ENCODE measurements at places on chromosomes 13 and 19.

GRCh38 chr13:20553311-20553710 lies 13.6 kb upstream of the IFT88 start:
- DNase-seq, result no peak

- DNase-seq, result no peak
Observed at GRCh38 chr19:38389101-38389925, 816 bp downstream of the SPRED3 start.

DNA sequence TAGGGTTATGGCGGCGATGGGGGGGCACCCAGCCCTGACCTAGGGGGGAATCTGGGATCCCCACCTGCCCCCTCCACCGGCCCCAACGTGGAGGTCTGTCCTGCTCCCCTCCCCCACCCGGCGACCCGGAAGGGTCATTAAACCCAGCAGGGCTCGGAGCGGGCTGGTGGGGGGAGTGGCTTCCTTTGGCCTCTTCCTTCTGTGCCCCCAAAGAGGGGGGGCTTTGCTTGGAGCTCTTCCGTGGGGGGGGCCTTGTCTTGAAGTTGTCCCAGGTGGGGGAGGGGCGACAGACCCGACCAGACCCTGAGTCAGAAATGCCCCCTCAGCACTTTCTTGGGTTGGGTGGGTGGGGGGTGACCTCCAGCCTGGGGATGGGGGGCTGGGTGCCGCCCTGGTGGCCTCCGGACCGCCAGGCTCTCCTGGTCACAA lies 1.5 kb downstream of the ARID3A start:
- DNase-seq, result no peak

DNA sequence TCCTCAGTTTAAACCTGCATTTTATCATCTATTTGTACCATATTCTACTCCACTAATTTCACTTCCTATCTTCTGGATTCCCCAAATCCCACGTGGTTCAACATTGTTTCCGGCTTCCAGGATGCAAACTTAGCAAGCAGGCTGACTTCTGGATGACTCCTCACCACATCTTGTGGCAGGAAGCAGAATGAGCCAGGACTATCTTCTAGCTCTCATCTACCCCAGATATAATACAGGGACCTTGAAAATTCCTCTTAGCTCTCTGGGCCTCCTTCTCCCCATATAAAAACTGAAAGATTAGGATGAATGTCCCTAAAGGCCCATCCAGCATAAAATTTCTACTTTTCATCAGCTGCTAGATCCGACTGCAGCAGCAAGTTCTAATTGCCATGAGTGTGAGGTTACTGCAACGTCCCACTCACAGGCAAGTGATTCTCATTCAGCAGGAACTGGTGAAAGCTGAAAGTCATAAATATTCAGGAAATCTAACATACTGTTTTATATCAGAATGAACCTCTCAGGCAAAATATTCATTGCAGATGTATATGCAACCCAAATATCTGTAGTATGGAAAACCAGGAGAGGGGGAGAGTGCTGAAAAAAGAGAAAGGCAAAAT lies 93.4 kb downstream of the KCTD12 start:
- no peak for DNase-seq

DNA sequence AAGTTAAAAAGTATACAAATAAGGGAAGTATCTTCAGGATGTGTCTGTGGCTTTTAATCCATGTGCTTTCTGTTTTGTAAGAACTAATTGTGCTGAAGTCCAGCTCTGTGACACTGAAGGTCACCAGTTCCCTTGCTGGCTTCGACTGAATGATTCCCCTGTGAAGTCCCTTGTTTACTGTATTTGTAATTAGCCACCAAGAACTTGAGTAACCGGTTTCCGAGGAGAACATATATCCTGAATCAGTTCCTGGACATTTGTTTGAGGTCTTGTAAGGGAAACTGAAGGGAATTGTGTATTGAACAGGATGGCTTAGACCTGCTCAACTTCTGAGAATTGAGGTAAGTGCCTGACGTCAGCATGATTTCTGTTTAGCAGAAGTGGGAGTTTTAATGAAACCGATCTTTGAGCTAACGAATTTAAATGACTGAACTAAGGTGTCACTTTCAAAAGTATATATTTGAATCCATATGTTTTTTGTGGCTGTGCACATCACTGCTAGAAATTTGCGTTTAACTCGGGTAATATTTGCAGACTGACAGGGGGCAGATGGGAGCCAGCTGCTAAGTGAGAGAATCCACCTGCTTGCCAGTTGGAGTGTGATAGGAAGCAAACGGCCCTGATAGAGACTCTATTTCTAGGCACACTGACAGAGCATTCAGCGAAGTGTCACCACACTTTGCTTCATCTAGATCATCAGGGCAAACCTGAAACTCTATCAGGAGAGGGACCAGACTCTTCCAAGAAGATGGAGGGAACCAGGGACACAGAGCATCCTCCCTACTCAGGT lies 530.0 kb downstream of the RFC3 start:
- DNase-seq, result no peak

GRCh38 chr19:43620061-43621001 lies 902 bp upstream of the ZNF428 start:
- DNase-seq, result no peak

DNA sequence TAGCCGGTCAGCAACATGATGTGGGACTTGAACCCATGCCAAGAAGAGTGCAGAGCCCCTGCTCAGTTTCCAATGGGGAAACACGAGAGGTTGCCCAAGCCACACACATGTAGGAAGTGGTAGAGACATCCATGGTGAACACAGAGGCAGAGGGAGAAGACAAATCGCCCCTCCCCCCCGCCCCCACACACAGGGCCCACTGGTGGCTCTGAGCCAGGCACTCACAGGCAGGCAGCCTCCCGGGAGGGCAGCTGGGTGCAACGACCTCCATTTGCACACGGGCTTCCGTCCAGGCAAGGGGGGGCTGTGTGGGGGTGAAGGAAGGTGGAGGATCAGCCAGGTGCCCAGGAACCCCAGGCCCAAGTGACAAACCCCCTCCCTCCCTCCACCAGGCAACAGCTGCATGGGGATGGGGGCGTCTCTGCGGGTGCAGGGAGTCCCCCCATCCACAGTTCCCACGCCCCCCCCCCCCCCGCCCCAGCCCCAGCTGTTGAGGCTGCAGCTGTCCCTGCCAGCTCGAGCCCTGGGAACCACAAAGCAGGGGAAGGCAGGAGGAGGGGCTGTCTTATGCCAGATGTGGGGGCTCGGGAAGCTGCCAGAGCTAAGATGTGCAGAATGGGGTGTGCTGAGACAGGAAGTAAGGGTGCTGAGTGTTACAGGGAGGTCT lies 3.4 kb downstream of the NOTCH3 start:
- DNase-seq, result no peak

GRCh38 chr19:6821639-6822310 lies 49.3 kb downstream of the VAV1 start:
- DNase-seq, result no peak

DNA sequence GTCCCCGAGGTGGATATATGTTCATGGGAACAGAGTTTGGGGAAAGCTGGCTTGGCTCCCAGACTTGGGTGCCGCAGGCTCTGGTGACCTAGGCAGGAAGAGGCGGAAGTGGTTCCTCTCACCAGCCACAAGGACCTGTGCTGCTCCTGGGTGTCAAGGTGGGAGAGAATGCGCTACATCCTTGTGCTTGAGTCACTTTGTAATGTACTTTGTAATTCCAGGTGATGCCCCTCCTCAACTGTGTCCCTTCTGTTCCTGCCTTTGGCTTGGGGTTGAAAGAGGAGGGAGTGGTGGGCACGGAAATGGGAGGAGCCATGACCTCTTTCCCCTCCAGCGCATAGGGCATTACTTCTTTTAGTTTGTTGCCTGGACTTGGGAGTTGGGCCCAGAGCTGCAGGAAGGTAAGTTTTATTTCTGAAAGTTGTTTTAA lies 10.9 kb downstream of the GARRE1 start:
- DNase-seq, result no peak

DNA sequence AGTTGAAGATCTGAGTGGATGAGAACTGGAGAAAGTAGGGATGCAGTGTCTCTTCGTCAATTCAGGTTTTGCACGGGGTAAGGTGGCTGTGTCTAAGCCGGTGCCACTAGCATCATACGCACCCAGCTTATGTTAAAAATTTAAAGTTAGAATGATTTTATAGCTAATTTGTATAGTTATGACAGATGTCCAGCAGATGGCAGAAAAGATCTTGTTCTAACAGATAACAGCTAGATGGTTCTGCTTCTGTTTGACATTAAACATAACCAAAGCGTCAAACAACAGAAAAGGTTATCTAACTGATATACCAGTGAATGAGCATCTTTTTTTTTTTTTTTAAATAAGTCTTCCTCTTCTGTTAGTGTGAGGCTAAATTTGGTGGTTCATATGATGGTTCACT lies 18.8 kb upstream of the EDDM13 start:
- DNase-seq, result peak; percentile 31

- peak; percentile 13 for DNase-seq
Observed at GRCh38 chr13:89066868-89067466, 1395.8 kb downstream of the SLITRK5 start.

- DNase-seq, result no peak
Observed at GRCh38 chr19:33554391-33554790, 32.8 kb upstream of the PEPD start.

- no peak for DNase-seq
Observed at GRCh38 chr13:45316338-45316737, 24.6 kb downstream of the TPT1 start.

DNA sequence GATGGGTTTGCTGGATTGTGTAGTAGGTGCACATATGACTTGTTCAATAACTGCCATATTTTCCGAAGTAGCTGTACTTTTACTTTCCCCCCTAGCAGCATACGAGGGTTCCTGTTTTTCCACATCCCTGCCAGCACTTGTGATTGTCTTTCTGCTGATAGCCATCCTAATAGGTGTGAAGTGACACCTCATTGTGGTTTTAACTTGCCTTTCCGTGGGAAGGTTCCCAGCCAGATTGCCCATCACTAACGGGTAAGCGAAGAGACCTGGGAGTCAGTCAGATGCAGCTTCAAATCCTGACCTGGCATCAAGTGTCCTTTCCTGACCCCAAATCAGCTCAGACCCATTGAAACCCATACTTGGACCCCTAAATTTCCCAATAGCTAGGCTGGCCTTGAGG lies 4.5 kb downstream of the CLPTM1 start:
- no peak for DNase-seq

DNA sequence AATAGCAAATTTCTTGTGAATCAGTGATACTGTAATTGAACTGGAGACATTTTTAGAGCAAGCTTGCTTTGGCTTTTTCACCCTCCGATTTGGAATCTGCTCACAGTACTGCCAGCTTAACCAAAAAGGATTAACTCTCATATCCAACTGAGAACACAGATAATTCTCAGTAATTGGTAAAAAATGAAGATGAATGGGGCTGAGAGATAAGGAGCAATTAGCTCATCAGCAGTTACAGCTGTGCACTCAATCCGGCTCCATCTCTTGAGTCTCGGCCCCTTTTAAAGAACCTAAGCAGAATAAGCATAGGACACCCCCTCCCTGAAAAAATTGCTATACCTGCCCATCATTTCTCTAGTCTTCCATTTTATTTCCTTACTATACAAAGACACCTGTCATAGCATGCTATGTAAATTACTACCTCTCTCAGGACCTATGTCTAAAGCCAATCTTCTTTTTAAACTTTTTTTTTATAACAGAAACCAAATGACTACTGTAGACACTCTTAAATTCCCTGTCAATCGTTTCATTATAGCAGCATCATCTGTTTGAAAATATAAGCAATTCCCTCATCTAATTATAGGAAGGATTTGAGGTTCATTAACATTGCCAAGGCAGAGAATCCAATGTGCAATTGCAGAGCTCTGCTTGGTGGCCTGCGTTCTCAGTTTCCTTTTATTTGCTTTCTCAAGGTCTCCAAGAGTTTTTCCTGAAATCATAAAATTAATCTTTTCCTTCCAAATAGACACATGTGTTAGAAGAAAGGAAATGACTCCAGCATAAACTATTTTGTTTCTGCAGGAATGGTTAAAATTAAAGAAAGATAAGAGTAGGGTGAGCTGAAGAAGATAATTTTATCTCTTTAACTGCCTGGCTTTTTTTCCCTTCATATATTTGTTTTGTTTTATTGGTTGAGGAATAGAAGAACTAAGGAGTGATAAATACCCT lies 242.1 kb downstream of the DACH1 start:
- DNase-seq, result no peak

- DNase-seq, result peak; percentile 76
Observed at GRCh38 chr19:47284324-47284899, 9.7 kb downstream of the INAFM1 start.

DNA sequence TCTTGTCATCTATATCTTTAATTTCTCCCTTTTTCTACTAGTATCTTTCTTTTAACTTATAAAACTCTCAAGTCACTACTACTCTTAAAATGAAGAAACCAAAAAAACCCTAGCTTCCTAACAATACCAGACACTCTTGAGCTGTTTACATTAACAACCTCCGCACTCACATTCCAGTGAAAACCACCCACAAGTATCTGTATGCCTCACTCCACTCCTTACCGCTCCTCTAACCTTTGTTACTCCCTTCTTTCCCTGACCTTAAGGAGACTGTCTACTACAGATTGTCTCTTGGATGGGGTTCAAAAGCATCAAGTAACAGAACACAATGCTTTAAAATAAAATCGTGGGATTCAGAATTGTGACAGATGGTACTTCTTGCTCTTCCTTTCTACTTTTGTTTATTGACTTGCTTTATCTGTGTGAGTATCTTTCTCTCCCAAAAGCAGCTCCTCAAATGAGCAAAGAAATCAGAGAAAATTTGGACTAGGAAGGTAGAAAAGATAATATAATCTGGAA lies 110.0 kb upstream of the FBXL3 start:
- no peak for DNase-seq

GRCh38 chr19:35029737-35030256 lies 473 bp upstream of the SCN1B start:
- no peak for DNase-seq

DNA sequence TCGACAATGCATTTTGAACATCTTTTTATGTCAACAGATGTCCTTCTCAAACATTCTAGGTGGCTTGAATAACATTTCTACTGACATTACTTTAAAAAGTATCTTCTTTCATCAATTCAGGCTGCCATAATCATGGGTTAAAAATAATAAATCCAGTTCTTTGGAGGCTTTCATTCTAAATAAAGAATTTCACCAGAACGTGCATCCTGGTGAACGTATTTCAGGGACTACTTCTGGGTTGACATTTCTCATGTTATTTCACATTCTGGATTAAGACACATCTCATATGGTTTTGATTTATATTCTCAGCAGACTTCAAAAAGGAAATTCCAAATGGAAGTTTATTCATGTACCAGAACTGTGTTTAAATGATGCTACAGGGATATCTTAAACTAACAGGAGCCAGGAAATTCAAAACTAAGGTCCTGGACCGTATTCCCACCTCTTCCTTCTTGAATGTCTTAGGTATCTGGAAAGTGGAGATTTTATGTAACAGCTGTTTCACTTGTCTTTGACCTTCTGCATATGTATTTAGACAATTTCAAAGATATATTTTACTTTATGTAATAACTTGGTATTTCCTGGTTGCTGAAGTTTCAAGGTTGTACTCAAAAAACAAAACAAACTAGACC lies 107.2 kb downstream of the STARD13 start:
- DNase-seq, result no peak

DNA sequence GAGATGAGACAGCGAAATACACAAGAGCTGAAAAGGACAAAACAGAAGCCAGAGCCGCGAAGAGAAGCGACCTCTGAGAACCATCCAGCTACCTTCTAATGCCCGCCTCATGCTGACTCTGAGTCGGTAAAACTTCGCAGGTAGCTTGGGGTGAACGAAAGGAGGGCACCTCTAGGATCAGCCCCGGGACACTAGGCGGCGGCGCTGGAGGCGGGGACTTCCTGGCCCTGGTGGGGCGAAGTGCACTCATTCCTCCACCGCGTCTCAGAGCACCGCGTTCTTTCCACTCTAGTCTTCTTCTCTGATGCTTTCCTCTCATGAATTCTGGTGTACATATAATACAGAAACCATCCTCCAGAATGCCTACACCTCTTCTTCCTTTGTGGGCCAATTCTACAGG lies 50.1 kb downstream of the KL start:
- no peak for DNase-seq

- DNase-seq, result no peak
Observed at GRCh38 chr19:47272448-47273312, 2.0 kb upstream of the INAFM1 start.
